ENCODE measurements at places on chromosomes 2 and 18.

- peak; percentile 93 for DNase-seq
Observed at GRCh38 chr2:12587729-12588522, 128.8 kb upstream of the TRIB2 start.

- no peak for DNase-seq
Observed at GRCh38 chr18:79962835-79963657, 1.4 kb upstream of the HSBP1L1 start.

DNA sequence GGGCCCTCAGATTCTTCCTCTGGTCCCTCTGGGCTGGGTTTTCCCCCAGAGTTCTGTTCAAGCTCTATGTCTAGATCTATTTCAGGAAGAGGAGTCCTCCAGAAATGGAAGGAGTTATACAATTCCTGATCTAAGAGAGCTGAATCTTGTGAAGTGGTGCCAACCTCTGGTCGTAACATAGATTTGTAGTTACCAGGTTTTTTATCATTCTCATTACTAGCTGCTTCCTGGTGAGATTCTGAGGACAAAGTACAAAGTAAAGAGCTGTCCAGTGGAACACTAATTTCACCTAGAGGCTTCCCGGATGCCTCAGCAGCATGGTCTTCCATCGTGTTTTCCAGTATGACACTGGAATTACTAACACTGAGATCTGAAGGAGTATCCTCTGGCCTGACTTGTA lies 44.1 kb downstream of the PPP4R1 start:
- DNase-seq = no peak

- peak; percentile 62 for DNase-seq
Observed at GRCh38 chr2:157815421-157815820, 60.7 kb downstream of the ACVR1 start.

- DNase-seq = no peak
Observed at GRCh38 chr2:30223413-30223874, 7.9 kb upstream of the LBH start.

GRCh38 chr2:98730053-98730706 lies 752 bp downstream of the MGAT4A start:
- DNase-seq = peak; percentile 1

DNA sequence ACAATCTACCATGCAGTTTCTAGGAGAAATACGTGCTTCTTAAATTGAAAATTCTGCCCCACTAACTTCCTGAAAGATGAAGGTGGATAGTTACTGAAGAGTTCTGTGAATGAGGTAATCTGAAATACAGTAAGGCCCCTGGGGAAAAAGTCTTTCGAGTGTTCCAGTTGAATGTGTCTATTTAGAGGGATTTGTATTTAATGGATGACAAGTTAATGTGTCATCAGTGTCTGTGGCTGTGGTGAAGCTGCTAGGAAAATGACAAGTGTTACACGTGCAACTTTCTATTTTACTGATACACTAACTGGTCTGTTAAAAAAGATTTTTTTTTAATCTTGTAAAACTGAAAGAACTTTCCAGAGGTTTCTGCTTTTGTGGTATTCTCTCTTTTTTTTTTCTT lies 384.6 kb downstream of the STK39 start:
- peak; percentile 19 for DNase-seq

GRCh38 chr2:130393318-130393910 lies 37.6 kb downstream of the PTPN18 start:
- DNase-seq = peak; percentile 38

DNA sequence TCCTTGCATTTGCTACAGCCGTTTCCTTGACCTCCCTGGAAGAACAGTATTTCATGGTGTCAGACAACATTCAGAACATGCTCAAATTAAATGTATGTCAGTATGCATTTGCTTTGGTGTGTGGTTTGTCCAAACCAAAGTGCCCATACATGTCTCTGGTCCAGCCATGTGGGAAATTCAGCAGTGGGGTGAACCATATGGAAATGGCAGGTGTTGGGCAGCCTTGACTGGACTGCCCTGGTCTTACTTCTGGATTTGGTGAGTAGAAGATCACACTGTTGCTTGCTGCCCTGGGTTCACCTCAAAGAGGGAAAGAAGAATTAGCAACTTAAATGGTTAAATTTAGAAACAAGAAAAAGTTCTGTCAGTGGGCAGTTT lies 84.5 kb downstream of the MSH2 start:
- DNase-seq = no peak

DNA sequence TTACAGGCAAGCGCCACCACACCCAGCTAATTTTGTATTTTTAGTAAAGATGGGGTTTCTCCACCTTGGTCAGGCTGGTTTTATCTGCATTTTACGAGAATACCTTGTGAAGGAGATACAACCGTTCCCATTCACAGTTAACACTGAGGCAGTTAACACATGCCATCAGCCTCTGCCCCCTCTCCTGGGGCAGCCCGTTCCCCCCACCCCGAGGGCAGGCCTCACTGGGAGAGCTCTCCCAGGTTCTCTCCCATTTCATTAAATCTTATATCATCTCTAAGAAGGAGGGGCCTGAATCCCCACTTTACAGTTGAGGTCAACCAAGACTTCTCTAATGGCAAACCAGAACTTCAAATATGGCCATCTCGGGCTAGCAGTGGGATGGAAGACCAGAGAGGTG lies 95.0 kb upstream of the ST3GAL5 start:
- no peak for DNase-seq

GRCh38 chr2:202031246-202031951 lies 2.3 kb upstream of the FZD7 start:
- no peak for DNase-seq

DNA sequence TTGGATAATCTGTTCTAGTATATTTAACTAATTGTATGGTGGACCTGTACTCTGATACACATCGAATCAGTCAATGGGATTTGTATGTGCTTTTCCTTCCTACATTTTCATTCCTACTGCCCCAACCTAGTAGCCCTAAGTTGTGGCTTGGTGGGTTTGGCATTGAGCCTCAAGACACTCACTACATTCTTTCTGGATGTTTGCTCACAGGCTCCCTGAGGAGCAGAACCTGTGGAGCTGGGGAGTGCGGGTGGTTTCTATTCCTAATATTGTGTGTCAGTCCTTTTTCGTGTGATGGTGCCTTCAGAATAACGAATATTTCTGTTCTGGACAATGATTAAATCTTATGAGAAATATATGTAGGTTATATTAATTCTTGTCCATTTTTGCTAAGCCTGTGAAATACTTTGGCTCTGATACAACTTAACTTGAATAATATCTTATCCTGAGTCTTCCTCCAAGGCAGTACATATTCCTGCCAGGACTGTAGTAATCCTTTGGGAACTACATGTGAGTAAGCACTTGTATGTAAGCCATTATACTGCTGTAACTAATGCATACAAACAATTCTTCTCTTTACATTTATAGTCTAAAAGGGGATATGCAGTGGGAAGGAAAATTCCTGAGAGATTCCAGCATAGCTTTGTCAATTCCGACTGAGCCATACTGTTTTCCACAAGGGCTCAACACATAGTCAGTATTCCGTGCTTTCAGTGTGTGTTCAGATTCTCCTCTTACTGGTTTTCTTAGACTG lies 150.6 kb downstream of the AGPS start:
- DNase-seq = peak; percentile 74

- DNase-seq = no peak
Observed at GRCh38 chr2:241551599-241551997, 6.9 kb upstream of the BOK start.

DNA sequence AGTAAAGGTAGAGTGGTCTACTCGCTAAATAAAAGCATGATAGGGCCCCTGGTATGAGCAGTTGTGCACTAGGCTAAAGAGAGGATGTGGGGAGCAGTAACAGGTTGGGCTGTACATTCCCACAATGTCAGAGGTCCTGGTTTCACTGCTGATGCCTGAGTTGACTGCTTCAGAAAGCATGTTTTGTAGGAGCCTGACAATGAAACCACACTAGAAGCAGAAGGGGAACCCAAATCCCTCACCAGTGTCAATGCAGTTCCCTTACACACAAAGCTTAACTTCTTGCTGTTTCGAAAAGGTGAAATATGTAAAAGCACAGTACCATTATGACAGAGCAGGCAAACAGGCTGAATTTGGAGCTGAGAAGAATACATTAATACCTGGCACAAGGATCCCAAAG lies 291.7 kb upstream of the KYNU start:
- no peak for DNase-seq

GRCh38 chr2:101500180-101500579 lies 25.3 kb upstream of the RFX8 start:
- peak; percentile 47 for DNase-seq

- no peak for DNase-seq
Observed at GRCh38 chr18:47679864-47680263, 250.6 kb downstream of the SMAD2 start.

GRCh38 chr2:111706481-111707001 lies 177.5 kb downstream of the ANAPC1 start:
- no peak for DNase-seq

DNA sequence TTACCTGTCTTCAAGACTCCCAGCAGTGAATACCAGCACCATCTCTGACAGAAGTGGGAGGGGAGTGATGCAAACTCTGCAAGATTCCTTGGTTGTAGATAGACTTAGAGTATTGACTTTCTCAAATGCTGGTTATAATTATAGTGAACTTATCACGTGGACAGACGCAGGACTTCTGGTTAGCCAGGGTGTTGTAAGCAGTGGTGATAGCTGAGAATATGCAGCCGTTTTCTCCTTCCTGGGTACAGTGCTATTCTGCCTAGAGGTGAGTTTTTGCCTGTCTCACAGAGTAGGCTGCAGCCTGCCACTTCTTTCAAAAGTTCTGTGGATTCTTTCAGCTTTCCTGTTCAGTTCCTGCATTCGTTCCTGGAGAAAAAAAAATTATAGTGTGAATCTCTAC lies 733 bp upstream of the CXCR2 start:
- DNase-seq = no peak

- DNase-seq = peak; percentile 10
Observed at GRCh38 chr2:141417246-141417797, 713.5 kb downstream of the LRP1B start.

DNA sequence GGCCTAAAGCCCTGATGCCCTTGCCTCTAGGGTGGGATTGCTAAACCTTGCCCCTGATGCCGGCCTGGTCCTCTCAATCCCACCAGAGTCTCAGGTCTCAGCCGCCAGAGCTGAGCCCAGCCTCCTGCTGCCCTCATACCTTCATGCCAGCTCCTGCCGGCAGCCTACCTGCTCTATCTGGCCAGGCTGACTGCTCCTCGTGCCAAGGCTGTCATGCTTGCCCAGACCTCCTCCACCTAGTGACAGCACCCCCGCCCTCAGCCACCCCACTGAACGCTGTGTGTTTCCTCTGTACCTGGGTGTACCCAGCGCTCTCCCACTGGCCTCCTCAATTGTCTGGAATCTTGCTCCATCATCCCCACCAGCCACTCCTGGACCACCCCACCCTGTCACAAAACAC lies 120.1 kb downstream of the CACNB4 start:
- no peak for DNase-seq

DNA sequence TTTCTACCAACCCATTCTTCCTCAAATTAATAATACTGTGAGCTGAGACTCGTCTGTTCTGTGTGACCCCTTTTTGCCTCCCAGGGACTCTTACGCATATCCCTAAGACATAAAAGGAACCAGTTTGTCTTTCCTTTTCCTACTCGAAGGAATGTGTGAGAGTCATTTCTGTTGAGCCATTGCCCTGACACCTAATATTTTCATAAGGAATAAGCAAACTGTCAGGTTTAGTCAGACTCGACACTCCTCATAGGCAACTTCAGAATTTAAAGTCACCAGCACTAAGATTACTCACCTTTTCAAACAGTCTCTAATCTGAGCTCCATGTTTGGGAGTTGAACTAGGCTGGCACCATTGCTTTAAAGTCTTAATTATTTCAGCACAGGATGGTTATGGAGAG lies 305.5 kb downstream of the IKZF2 start:
- peak; percentile 81 for DNase-seq

- peak; percentile 35 for DNase-seq
Observed at GRCh38 chr2:177489719-177490301, 97.2 kb downstream of the AGPS start.

DNA sequence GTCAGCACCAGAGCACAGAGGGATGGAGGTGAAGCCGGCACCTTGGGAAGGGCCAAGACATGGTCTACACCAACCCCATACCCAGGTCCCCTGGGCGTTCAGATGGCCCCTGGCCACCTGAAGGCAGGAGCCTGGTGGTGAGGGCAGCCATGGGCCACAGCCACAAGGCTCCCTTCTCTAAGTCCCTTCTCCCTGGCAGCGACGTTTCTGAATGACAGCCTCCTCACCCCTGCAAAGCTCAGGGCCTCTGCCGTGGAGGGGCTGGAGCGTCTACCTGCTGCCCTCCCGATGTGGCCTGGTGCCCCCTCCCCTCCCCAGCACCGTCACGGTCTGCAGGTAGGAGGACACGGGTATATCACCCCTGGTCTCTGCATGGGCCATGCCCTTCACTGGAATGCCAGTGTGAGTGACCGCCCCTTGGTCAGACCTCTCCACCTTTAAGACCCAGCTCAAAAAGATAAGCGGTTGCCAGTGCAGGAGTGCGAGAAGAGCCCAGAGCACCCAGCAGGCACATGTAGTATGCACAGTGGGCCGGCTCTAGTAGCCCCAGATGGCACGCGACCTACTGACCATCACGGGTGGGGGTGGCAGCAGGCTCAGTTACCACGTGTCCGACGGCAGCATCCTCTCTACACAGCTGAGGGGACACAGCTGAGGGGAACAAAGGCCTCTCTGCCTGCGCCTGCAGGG lies 46.6 kb downstream of the HS6ST1 start:
- no peak for DNase-seq

DNA sequence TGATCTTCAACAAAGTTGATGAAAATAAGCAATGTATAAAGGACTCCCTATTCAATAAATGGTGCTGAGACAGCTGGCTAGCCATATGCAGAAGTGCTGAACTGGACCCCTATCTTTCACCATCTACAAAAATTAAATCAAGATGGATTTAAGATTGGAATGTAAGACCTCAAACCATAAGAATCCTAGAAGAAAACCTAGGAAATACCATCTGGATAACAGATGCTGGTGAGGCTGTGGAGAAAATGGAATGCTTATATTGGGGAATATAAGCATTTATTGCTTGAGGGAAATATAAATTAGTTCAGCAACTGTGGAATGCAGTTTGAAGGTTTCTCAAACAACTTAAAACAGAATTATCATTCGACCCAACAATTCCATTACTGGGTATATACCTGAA lies 89.6 kb downstream of the GCA start:
- peak; percentile 1 for DNase-seq

DNA sequence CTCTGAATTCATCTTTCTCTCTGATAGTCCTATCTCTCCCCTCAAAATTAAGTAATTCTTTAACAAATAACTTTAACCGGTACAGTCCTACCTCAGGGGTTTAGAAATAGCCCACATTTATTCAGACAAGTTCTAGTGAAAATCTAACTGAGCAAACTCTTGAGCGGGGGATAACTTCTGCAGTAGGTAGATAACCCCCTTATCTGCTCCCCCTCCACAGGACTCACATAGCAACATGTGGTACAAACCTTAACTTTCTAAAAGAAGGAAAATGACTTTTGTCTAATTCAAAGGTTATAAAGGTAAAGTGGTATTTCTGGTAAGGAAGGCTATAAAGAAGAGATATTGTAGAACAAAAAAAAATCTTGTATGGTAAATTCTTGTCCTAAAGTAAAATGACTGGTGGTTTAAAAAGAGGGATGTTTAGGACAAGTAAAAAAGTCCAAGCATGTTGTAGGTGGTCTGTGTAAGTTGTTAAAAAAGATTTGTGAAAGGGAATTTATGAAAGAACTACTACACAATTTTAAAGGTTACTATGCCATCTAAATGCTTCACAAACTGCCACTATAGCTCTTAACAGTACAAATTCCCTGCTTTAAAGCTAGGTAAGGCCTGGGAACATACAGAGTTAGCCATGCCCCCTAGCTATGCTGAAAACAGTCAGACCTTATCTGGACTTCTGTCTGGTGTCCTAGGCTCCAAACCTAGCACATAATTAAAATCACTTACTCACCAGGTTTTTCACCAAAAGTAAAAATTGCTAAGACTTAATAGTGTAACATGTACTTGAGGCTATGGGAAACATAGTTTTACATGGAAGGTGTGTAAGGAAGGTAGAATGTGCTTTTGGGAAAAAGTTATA lies 8.1 kb upstream of the RPIA start:
- no peak for DNase-seq
